ENCODE measurements at places on chromosomes 6 and 20.

GRCh38 chr20:10604865-10605440 lies 68.8 kb downstream of the JAG1 start:
- no peak for DNase-seq

DNA sequence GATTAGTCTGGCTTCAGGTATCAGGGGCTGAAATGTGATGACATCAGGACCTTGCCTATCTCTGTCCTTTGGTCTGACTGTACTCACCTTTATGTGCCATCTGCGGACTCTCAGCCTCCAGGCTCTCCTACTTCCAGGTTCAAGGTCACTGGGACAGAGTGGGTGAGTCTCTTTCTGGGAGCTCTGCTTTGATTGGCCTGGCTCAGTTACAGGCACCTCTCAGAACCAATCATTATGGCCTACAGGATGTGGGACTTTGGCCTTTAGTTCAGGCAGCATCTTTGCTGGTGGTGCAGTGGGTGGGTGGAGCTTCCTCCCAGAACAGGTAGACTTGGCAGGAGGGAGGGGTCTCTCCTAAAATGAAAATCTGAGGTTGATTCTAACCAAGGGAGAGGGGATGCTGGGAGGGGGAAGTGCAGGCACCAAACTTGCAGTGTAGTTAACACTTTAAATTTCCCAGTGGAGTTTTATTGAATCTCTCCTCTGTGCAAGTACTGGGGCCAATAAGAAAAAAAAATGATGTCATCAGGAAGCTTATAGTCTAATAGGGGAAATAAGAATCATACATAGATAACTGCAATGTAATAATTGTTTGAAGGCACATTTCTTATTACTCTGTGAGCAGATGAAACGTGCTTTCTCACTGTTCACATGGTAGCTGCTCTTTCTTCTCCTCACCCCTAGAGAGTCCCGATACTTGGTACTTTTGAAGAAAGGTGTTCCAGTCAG lies 53.4 kb downstream of the SLC24A3 start:
- no peak for DNase-seq

DNA sequence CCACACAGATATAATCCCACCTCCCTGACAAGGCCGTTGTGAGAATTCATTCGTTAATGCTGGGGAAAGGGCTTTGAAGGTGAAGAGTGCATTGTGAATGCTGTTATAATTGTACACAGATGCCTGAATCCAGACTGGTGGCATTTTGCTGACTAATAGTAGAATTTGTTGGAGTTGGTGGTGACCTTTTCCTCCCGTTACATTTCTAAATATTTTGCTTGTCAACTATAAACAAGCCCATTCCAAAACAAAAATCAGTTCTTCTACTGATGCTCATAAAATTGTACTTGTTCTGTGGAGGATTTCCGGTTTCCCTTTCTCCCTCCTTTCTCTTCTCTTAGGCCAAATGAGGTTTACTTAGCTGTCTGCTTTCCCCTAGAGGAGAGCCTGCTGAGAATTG lies 253.1 kb upstream of the SUPT3H start:
- DNase-seq, result no peak

DNA sequence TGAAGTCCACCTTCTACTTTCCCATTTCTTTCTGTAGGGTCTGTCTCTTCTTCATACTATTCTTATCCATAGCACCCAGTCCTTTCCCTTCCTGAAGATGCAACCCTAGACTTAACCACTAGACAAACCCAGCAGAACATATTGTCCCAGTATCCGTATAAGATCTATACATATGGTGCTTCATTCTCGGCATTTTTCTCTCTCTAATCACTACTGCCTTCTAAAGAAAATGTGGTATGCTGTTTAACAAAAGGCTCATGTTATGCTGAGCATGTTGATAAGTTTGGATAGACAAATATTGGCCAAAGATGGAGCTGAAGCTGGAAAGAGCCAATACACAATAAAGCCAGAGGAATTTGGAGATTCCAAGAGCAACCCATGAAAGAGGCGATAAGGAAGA lies 212.6 kb downstream of the MAFB start:
- DNase-seq, result no peak

DNA sequence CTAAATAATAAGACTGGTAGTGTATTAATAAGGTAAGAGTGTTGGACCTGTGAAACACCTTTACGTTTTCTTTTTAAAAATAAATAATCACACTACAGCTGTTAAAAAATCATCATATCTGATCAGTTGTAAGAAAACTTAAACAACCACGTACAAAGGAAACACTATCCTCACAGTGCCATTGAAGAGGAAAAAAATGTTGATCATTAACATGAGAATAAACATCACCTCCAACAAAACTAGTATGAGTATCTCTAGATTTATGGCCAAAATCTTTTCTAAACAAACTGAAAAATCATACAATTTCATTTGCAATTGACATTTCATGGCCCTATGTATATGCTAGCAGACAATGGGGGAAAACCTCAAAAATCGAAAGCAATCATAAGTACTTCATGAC lies 590 bp downstream of the EYS start:
- DNase-seq, result no peak

DNA sequence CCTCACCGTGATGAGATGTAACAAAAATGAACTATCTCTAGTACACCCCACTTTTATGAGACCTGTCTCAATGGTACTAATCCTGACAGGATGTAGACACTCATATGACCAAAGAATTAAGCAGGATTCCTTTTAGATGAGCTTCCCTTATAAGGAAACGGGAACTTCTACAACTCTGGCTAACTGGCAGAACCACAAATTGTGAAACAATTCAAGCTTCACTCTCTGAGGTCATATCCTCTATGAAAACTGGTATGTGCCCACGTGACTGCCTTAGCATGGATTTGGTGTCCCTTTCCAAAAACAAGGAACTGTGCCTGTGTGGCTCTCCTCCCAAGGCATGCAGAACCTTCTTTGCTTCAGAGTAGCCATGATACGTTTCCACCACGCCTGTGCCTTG lies 14.1 kb upstream of the CPNE5 start:
- no peak for DNase-seq

DNA sequence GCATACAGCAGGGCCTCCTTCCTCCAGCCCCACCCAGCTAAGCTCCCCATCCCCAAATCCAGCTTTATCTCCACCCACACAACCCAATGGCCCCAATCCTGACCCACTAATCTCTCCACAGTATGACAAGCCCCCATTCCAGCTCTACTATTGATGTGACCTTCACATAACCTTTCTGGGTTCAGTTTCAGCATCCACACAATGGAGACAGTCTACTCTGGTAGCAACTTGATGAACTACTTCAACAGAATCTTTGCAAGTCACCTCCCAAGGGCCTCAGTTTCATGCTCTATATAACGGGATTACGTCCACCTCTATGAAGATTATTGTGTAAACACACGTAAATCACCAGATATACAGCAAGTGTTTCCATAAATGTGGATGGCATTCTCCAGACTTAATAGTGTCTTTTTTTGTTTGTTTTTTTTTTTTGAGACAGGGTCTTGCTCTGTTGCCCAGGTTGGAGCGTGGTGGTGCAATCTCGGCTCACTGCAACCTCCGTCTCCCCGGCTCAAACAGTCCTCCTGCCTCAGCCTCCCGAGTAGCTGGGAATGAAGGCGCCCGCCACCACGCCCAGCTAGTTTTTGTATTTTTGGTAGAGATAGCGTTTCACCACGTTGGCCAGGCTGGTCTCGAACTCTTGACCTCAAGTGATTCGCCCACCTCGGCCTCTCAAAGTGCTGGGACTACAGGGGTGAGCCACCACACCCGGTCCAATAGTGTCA lies 1.4 kb downstream of the AHCY start:
- DNase-seq, result no peak

GRCh38 chr6:96659084-96659845 lies 96.3 kb downstream of the FHL5 start:
- no peak for DNase-seq

DNA sequence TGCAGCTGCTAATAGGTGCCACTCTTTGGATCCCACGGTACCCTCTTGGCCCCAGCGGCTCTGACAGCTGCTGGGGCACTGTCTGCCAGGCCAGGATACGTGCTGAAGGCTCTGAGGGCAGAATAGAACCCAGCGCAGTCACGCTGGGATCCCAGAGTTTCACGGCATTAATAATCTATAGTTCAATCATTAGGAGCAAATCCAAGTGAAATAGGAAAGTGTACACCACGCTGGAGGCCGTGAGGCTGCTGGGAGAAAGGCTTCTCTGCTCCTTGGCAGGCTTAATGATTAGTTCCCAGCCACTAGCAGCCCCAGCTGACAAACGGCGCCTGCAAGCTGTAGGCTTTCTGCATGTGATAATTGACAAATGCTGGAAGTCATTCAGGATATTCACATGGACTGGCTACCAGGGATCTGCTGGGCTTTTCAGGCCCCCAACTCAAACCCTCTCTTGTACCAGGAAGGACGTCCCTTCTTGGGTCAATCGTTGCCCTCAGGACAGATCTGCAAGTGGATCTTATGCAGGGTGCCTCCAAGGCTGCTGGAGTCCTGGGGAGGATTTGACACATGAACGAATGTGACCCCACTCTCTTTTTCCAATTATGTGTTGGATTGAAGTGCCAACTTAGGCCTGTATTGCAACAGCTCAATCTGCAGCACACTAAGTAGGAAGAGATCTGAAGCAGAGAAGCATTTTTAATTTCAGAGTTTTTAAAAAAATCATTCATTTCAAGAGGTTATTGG lies 50.1 kb upstream of the INSM1 start:
- DNase-seq, result no peak

DNA sequence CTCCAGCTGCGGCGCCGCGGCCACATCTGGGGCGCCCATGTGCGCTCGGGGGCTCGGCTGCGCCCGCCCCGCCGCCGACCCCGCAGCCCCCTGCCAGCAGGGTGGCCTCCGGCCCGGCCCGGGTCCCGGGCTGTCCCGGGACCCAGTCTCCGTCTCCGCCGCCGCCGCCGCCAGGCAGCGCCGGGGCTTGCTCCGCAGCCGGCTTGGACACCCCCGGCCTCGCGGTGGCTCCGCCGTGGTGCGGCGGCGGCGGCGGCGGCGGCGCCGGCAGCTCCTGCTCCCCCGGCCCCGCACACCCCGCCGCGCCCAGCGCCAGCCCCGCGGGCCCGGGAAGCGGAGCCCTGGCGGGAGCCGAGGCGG lies 219 bp downstream of the ISM1 start:
- no peak for DNase-seq

- no peak for DNase-seq
Observed at GRCh38 chr20:52963131-52963530, 9.0 kb upstream of the TSHZ2 start.

DNA sequence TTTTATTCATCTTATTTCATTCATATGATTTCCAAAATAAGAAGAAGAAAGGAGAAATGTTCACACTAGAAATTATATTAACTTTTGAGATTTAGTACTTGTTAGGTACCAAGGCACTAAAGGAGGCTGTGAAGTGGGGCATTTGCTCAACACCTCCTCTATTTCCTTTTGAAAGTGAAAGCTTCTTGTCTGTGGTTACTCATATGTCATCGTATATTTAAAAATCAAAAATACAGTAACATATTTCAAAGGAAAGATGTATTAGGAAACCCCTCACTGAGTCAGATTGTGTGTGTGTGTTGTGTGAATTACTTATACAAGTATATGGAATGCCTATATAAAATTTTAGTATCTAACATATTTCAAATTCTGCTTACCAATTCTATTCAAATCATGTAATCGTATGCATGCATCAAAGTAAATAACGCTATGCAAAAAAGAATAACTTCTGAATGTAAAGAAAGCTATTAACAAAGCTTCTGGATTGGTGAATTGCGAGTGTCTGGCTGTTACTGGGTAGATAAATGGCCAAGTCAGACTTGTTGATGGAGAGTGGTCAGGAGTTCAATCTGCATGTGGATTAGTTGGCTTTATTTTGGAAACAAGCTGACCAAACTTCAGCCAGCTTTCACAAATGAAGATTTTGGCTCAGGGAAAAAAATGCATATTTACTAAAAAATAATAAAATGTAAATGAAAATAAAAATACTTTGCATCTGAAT lies 70.9 kb downstream of the PACRG start:
- no peak for DNase-seq

- no peak for DNase-seq
Observed at GRCh38 chr6:143811501-143812157, 31.5 kb upstream of the LTV1 start.

GRCh38 chr20:34951652-34952051 lies 4.0 kb downstream of the GSS start:
- no peak for DNase-seq

GRCh38 chr6:140858381-140858971 lies 1274.2 kb upstream of the GJE1 start:
- DNase-seq, result no peak

GRCh38 chr20:38435555-38435939 lies 419 bp upstream of the SNHG17 start:
- DNase-seq, result no peak

GRCh38 chr6:16487996-16488674 lies 249.7 kb downstream of the GMPR start:
- DNase-seq, result no peak

GRCh38 chr20:35680452-35681183 lies 15.9 kb upstream of the CPNE1 start:
- no peak for DNase-seq

GRCh38 chr20:62219992-62220665 lies at the start of gene HRH3:
Gene HRH3 (minus strand): TSS chr20:62220278. CDS start chr20:62219970, 308 bp downstream.
- DNase-seq, result no peak

DNA sequence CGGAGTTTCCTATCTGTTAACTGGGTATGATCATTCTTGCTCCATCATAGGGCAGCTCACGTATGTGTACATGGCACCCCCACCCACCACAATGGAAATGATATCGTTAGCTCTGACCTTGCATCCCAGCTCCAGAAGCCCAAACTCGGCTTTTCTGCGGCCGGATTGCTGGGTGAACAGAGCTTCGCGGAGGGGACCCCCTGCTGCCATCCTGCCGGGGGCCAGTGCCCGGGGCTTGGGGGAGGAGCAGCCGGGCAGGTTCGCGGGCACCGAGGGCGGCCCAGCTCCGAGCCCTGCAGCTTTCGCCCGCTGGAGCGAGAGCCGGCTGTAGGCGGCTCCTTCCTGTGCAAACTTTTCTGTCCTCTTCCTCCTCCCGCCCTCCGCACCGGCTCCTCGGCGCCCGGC lies 24.9 kb upstream of the FUCA2 start:
- no peak for DNase-seq

- DNase-seq, result no peak
Observed at GRCh38 chr6:71289802-71290175, 1.2 kb downstream of the OGFRL1 start.

- DNase-seq, result no peak
Observed at GRCh38 chr6:39451831-39452230, 129.3 kb upstream of the KCNK16 start.

- peak; percentile 6 for DNase-seq
Observed at GRCh38 chr20:10501402-10501801, 66.3 kb downstream of the SLX4IP start.

DNA sequence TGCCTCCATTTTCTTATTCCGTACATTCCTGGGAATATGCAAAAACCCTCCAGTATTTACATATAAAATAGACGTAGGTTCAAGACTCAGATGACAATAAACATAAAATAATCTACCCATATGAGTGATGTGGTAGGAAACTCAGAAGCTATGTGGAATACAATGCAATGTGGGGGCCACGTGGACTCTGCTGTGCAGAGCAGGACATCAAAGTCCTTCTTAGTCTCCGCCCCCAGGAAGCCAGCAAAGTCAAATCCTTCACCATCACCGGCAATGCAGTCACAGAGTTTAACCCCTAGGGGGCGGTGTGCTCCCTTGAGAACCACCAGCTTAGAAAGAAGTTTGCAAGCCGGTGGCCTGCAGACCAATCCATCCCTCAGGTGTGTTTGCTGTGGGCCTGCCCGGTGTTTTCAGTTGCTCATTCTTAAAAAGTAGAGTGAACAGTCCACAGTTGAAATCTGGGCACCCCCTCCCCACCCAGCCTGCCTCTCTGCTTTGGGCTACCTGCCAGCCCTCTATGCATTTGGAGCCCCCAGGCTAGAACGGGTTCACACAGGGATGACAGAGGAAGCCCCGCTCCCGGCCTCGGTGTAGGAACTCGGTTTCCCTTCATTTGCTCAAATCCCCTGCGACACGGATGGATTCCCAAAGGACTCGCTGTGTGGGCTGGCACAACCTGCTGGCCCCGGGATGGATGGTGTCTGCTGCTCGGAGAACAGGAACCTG lies 59.9 kb downstream of the SULF2 start:
- peak; percentile 64 for DNase-seq
